Chondrocyte (in vitro differentiated cells): ENCODE measurements at places on chromosomes 16 and 17. TPM values are rescaled to one million over a fixed set of nuclear protein-coding genes. Genes with fewer than 3 reads are reported as not detected.

Gene SLC5A11
- total RNA-seq: not detected in 3 replicates

Gene ABAT
- 2.1 to 3.1 TPM (median 2.1 TPM) in 3 replicates for total RNA-seq

Gene TP53TG3B
- total RNA-seq: not detected in 3 replicates

Gene PGAP6
- 49.5 to 61.2 TPM (median 59.7 TPM) in 3 replicates for total RNA-seq

Gene SMG1
- total RNA-seq: 61.3 to 69.6 TPM (median 65.8 TPM) in 3 replicates

Gene CCL1
- not detected in 3 replicates for total RNA-seq

Gene SMPD3
- 0.07 TPM in 1 of 3 replicates, not detected in the others for total RNA-seq

DNA sequence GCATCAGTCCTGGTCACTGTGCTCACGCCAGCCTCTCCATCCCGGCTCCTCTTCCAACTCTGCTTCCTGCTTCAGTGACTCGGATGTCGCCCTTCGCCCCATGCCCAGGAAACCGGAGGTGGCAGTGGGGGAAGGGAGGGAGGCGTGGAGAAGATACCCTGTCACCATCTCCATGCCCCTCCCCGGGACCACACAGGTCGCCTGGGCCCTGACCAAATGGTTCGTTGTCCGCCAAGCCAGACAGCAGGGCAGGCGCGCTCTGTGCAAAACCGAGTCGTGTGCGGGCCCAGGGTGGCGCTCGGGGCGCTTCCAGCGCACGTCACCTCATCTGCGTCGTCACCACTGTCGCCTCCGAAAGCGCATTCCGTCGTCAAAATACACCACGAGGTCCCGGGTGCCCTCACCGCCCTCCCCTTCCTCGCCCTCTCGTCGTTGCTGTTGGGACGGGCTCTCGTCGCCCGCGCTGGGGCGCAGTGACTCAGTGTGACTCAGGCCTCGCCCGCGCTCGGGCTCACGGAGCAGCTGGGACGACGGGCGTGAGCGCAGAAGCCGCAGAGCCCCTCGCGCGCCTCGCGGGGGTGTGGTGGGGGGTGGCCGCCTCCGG lies 39.2 kb downstream of the ZNF778 start:
- no peak overlapping the region for H3K27ac ChIP-seq
- no peaks in the 10 kb centered on the region for H3K27me3 ChIP-seq
- H3K36me3 ChIP-seq: no peaks in the 10 kb centered on the region
- no peak for DNase-seq

- no peak overlapping the region for H3K27ac ChIP-seq
- DNase-seq: no peak
- no peak overlapping the region for H3K4me3 ChIP-seq
- H3K4me1 ChIP-seq: peaks cover 3% of the 10 kb centered on the region
- no peaks in the 10 kb centered on the region for H3K27me3 ChIP-seq
- no peaks in the 10 kb centered on the region for H3K36me3 ChIP-seq
Observed at GRCh38 chr16:78278056-78278450, 178.6 kb downstream of the WWOX start.

DNA sequence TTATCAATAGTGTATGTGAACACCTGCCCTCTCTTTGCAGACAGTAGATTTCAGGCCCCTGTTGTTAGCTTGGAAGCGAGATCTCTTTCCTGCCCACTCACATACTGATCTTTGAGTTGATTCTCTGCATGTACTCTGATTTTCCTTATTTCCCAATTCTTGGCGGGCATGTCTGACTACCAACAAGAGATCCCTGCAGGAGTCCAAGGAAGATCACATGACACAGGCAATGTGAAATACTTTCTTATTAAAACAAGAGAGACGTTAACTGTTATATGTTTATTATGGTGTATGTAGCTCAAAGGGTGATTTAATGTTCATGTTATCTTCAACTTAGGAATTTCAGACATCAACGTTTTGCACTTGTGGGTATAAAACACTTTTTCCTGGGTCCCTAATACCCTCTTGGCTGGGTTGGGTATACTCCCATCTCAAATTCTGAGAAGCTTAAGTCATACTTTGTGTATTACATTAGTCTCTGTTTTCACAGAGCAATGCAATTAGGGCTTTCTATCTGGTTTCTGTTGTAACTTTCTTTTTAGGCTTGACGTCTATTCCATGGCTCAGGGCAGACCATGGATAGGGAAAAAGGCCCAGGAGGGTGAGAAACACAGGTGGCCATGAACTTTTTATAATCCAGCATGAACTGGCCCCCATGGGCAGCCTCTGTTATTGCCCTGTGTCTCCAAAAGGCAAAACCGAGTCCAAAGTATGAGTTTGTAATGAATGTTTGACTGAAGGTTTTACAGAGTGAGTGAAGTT lies 32.2 kb downstream of the HSD17B2 start:
- DNase-seq: no peak
- H3K27ac ChIP-seq: no peak overlapping the region
- no peaks in the 10 kb centered on the region for H3K36me3 ChIP-seq
- H3K4me1 ChIP-seq: peaks cover 14% of the 10 kb centered on the region
- peaks cover 14% of the 10 kb centered on the region for H3K27me3 ChIP-seq

DNA sequence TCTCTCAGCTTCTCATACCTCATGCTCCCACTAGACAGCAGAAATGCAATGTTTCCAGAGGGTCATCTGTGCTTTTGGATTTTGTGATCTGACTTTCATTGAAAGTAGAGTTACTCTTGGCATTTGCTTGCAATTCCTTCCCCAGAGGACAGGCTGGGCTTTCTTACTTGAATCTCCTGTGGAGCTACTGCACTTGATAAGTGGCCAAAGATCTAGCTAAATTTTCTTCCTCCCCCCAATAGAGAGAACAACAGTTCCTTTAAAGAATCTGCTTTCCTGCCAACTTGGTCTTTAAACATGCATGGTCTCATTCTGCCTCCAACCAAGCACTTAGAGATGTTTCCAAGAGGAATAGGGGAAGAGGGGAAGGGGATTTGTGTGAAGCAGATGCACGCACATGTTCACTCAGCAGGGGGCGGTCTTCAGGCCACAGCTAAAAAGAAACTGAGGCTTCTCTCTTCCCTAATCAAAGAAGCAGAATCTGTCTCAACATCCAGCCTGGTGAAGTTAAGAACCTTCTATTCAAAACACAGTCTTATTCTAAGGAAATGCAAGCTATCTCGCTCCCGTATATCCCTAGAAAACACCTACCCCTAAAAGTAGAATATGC lies 229.6 kb downstream of the ZFHX3 start:
- peaks cover 15% of the 10 kb centered on the region for H3K36me3 ChIP-seq
- no peak for DNase-seq
- peaks cover 65% of the 10 kb centered on the region for H3K4me1 ChIP-seq

DNA sequence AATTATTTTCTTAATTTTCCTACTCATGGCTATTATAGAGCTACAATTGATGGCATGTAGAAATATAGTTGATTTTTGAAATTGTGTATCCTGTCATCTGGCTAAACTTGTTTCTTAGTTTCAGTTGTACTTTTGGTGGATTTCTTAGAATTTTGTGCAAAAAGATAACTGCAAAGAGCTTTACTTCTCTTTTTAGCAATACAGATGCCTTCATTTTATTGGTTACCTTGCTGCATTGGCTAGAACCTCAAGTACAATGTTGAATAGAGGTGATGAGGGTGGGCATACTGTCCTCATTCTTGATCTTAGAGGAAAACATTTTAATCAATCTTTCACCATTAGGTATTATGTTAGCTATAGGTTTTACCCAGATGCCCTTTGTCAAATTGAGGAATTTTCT lies 67.9 kb downstream of the METRNL start:
- H3K27ac ChIP-seq: no peak overlapping the region
- H3K27me3 ChIP-seq: no peaks in the 10 kb centered on the region
- peaks cover 37% of the 10 kb centered on the region for H3K4me1 ChIP-seq

DNA sequence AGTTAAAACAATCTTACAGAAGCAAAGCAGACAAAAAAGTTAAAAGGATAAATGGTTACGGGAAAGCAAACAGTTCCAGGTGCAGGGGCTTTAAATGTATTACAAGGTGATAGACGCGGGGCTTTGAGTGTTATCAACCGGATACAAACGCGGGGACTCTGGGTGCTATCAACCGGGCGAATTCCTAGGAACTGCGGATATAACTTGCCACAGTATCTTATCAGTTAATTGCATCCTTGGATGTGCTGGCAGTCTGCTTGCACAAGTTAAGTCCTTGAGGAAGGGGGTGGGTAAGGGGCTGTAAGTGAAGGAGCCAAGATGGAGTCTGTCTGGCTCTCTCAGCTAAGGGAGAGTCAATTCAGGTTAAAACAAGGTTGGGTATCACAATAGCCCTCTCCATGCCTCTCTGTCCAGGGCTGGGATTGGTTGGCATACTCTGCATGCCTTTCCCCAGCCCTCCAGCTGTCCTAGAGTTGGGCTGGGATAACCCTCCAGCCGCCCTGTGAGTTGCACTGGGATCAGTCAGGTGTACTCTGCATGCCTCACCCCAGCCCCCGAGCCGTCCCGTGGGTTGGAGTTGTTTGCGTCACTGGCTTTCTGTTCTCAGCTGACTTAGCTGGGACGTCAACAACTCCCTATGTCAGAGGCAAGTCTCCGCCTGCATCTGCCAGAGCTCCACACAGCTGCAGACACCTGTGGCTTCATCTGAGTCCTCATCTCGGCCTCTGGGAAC lies 40.9 kb downstream of the TMEM235 start:
- no peak for DNase-seq
- no peaks in the 10 kb centered on the region for H3K27me3 ChIP-seq
- H3K4me3 ChIP-seq: no peak overlapping the region
- H3K27ac ChIP-seq: no peak overlapping the region
- peaks cover 21% of the 10 kb centered on the region for H3K4me1 ChIP-seq
- no peaks in the 10 kb centered on the region for H3K36me3 ChIP-seq

DNA sequence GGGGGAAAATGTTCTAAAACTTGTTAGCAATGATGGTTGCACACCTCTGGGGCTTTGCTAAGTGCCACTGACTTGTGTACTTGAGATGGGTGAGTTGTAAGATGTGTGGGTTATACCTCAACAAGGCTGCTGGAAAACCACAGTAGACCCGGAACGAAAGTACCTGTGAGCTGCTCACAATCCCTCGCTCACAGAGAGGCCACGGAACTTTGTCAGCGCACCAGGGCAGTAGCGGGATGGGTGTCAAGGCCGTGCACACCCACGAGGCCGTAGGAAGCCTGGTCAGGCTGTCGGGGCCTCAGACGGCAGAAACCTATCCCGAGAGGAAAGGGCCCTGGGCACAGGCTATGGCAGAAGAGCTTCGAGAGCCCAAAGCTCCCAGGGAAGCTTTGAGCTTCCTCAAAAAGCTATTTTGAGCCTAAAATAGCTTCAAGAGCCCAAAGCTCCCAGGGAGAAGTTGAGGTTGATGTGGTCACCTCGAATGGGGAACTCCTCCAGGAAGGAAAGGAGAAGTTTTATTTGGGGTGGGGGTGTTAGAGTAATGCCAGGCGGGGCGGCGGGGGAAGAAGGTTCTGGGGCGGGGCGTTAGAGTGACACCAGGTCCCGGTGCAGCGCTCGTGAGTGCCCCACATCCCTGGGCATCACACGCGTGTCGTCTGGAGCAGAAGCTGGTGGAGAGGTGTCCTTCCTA lies 19.0 kb downstream of the CBFA2T3 start:
- DNase-seq: no peak
- H3K27me3 ChIP-seq: peaks cover 49% of the 10 kb centered on the region
- peaks cover 3% of the 10 kb centered on the region for H3K36me3 ChIP-seq

DNA sequence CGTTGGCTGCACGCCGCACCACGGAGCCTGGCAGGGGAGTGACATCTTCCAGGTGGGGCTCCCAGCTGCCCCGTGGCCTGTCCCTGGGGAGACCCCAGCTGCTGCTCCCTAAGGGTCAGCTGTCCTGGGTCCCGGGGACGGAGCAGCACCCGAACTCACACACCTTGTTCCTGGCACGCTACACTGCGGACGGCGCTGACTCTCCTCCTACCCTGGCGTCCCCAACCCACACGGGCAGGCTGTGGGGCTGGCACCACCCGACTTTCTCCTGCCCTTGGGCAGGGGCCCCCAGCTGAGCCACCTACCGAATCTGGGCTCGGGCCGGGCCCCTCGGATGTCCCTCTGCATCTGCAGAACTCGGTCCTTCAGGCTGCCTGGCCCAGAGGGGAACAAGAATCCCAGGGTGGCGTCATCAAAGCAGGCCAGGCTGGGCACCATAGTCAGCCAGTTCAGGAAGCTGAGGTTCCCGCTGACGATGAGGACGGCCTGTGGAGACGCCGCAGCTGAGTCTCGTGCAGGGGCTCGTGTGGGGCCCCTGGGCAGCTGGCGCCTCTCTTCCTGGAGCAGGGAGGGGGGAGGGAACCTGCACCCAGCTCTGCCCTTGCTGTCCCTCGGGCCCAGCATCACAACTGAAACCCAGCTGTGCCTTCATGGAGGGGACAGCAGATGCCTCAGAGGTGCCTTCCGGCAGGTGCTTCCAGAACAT lies 70.5 kb upstream of the GNG13 start:
- no peaks in the 10 kb centered on the region for H3K27me3 ChIP-seq
- H3K4me3 ChIP-seq: no peak overlapping the region
- H3K36me3 ChIP-seq: peaks cover 14% of the 10 kb centered on the region
- H3K4me1 ChIP-seq: no peaks in the 10 kb centered on the region

DNA sequence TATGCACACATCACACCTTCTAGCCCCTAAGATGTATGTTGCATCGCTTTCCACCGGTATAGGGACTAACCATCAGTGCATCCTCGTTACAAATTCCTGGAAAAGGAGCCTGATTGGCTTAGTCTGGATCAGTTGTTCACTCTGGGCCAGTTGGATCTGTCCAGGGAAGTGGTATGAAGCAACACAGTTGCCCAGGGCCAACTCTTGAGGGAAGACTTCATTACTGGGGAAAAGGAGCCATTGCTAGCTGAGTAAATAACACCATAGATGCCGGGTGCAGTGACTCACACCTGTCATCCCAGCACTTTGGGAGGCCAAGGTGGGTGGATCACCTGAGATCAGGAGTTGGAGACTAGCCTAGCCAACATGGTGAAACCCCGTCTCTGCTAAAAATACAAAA lies 275.2 kb upstream of the RBFOX1 start:
- H3K36me3 ChIP-seq: no peaks in the 10 kb centered on the region
- H3K4me3 ChIP-seq: no peak overlapping the region
- DNase-seq: no peak
- no peaks in the 10 kb centered on the region for H3K27me3 ChIP-seq

DNA sequence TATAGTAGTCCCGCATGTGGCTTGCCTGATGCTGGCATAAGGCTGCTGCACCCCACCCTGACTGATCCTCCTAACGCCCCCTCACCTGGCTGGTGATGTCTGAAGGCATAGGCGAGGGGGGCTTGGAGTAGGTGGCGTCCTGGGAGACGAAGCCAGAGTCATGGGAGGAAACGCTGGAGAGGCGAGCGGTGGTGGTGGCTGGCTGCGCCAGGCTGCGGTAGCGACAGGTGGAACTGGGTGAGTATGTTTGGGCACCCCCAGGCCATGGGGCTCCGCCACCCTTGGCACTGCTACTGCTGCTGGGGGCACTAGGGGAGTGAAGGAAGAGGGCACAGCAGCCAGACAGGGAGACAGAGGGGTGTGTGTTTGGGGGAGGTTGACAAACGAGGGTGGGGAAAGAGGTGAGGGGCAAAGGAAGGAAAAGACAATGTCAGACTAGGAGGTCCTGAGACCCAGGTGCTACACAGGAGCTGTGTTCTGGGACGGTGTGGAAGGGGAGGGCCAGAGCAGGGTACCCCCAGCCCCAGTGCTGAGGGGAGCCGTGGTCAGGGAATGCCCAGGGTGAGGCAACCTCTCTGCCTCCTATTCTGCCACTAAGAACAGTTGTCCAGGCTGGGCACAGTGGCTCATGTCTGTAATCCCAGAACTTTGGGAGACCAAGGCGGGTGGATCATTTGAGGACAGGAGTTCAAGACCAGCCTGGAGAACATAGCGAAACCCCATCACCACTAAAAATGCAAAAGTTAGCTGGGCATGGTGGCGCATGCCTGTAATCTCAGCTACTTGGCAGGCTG lies 11.4 kb downstream of the MTSS2 start:
- H3K36me3 ChIP-seq: peaks cover 53% of the 10 kb centered on the region
- H3K27me3 ChIP-seq: no peaks in the 10 kb centered on the region

- DNase-seq: no peak
- peaks cover 10% of the 10 kb centered on the region for H3K27me3 ChIP-seq
- H3K4me1 ChIP-seq: peaks cover 19% of the 10 kb centered on the region
- no peak overlapping the region for H3K27ac ChIP-seq
Observed at GRCh38 chr17:64323774-64324173, 60.7 kb upstream of the TEX2 start.
